ENCODE measurements at places on chromosomes 12 and 14.

GRCh38 chr12:101828463-101829196 is 2.1 kb downstream of the GNPTAB start:
- DNase-seq: no peak

GRCh38 chr12:92030618-92031017 is 115.0 kb downstream of the BTG1 start:
- no peak for DNase-seq

DNA sequence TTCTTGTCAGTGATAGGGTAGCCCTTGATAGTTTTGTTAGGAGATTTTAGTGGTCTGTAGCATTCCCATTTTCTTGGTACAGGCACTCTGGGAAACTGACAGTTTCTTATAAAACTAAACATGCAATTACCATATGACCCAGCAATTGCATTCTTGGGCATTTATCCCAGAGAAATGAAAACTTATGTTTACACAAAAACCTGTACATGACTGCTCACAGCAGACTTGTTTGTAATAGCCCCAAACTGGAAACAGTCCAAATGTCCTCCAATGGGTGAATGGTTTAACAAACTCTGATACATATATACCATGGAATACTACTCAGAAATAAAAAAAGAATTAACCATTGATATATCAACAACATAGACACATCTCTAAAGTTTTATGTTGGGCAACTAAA is 75.5 kb downstream of the BORCS5 start:
- no peak for DNase-seq

DNA sequence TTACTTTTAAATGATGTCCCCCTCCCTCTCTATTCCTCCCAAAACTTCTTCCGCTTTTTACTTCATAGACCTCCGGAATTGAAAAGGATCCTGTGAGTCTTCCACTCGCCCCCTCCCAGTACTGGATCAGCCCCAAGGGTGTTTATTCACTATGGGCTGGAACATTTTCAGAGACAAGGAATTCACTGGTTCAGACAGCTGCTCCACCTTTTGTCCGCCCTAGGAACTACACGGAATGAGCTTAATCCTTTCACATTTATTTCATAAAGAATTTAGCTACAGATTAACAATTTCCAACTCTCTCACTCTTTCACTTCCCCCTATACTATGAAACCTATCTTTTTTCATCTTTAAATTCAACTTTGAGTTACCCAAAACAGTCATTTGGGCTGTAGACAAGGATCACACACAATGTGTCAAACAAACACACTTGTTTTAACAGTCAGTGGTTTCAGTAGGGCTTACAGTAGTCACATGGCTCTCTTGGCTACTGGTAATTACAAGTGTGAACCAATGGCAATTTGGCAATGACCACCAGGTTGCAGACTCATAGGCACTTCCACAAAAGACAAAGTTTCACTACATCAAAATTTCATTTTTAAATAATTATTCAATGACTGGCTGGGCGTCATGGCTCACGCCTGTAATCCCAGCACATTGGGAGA is 20.6 kb downstream of the CNIH1 start:
- no peak for DNase-seq

GRCh38 chr12:105659355-105660075 is 329.0 kb downstream of the C12orf75 start:
- no peak for DNase-seq

- no peak for DNase-seq
These were observed 483 bp downstream of the POC1B start for GRCh38 chr12:89525305-89525823.

- no peak for DNase-seq
These were observed 737 bp upstream of the TEX52 start for GRCh38 chr12:2857576-2857975.

GRCh38 chr12:28497889-28498411 is 307.7 kb downstream of the CCDC91 start:
- DNase-seq: peak; percentile 17

- no peak for DNase-seq
These were observed 105.4 kb downstream of the TTC8 start for GRCh38 chr14:88929656-88930436.

GRCh38 chr14:56744016-56744415 is 66.3 kb downstream of the OTX2 start:
- DNase-seq: no peak

DNA sequence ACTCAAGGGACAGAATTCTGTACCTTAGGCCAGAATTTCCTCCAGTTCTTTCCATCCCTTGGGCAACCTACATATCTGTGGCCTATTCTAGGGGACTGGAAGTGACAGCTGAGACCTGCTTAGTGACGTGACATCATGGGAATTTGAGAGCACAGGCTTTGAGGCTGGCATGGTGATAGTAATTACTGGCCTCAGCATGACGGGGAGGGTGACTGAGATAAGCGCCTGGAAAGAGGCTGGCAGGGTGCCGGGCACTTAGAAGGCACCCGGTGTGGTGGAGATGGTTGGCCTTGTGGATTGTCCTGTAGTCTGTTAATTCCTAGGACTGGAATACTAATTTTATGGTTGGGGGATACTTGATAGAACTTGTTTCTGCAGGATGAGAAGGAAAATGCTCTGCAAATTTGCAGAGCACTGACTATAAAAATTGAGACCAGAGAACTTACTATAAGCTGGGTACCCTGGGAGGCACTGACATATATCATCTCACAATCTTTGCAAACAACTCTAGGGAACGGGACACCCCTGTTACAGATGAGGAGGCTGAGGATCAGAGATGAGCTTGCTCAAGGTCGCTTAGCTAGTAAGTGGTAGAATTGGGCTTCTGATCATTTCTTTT is 42.2 kb upstream of the TBX3 start:
- DNase-seq: no peak

DNA sequence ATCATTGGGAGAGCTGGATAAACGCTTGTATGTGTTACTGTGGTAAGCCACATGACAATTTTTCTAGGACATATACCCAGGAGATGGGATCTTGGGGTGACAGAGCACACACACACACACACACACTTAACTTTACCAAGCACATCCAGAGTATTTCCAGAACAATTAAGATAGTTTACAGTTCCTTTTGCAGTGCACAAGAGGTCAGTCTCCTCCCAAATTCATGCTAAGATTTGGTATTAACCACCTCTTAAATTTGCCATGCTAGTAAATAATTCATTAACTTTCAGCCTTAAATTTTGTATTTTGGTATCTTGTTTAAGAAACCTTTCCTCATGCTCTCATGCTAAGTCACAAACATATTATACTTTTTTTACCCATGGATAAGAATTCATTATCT is 33.9 kb upstream of the LIMA1 start:
- no peak for DNase-seq

GRCh38 chr14:58171090-58171489 is 19.1 kb upstream of the ARMH4 start:
- DNase-seq: peak; percentile 54

- no peak for DNase-seq
These were observed 7.5 kb downstream of the ITPR2 start for GRCh38 chr12:26825459-26826016.

DNA sequence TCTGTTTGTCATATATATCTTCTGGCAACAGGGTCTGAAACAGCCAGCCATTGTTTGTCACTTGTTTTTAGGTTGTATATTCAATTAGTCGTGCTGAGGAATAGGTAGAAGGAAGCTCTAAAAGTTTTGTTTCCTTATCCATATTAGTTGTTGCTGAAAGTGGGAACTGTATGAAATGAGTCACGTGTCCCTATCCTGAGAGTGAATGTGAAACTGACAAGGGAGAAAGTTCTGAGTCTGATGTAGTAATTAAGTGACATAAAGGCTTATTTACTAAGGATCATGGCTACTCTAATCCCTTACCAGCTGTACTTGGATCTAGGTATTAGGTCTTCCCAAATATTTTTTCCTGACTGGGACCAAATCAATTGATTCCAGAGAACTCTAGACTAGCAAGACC is 16.4 kb downstream of the FAM234B start:
- no peak for DNase-seq

DNA sequence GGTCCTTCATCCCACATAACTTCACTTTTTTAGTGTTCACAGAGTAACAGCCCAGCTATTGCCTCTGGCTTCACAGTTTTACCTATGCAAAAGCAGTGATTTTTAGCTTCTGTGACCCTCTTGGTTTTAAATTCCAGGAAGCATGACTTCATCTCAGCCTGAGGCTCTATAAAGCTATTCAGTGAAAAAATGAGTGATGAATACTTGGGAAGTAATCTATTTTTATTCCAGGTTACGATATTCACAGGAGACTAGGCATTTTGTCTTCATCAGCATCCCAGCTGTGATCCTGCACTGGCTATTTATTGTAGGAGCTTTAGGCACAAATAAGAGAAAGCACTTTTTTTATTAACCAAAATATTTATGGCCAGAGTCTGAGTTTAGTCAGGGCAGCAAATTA is 164.8 kb downstream of the SNAPC1 start:
- DNase-seq: peak; percentile 29

- no peak for DNase-seq
These were observed 3.0 kb downstream of the SSTR1 start for GRCh38 chr14:38210587-38211216.

- no peak for DNase-seq
These were observed 125.9 kb downstream of the ALX1 start for GRCh38 chr12:85405781-85406522.

- DNase-seq: no peak
These were observed 1.2 kb downstream of the METTL1 start for GRCh38 chr12:57770734-57771133.

GRCh38 chr12:6532927-6533652 is 1.2 kb upstream of the GAPDH start:
- DNase-seq: peak; percentile 68

DNA sequence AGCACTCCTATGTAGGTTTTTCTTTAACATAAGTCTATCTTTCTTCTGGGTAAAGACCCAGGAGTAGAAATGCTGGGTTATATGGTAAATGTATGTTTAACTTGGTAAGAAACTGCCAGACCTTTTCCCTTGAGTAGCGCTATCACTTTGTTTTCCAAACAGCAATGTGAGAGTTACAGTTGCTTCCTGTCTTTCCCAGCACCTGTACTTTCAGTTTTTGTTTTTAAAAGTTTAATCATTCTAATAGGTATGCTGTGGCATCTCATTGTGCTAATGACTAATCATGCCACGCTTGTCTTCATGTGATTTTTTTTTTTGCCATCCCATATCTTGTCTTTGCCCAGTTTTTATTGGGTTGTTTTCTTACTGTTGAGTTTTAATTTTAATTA is 28.1 kb downstream of the GIT2 start:
- no peak for DNase-seq

DNA sequence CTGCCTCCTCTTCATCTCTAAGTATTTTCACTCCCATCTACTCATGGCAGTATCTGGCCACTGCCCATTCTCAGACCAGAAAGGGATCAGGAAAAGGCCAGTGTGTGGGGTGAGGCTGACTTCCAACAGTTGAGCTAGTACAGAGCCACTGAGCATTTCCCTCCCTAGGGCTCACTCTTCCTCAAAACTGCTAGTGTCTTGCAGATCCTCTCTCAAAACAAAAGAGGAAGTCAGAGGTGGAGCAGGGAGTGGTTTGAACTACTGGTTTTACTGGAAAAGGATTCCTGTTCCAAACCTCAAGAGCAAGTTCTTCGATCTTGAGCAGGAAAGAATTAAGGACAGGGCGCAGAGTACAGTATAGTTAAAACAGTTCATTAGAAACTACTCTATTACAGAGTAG is 11.7 kb upstream of the RNASE10 start:
- DNase-seq: no peak

GRCh38 chr14:33738491-33738890 is 212.4 kb downstream of the EGLN3 start:
- no peak for DNase-seq

- DNase-seq: peak; percentile 58
These were observed 40.9 kb downstream of the CCDC85C start for GRCh38 chr14:99562856-99563748.

DNA sequence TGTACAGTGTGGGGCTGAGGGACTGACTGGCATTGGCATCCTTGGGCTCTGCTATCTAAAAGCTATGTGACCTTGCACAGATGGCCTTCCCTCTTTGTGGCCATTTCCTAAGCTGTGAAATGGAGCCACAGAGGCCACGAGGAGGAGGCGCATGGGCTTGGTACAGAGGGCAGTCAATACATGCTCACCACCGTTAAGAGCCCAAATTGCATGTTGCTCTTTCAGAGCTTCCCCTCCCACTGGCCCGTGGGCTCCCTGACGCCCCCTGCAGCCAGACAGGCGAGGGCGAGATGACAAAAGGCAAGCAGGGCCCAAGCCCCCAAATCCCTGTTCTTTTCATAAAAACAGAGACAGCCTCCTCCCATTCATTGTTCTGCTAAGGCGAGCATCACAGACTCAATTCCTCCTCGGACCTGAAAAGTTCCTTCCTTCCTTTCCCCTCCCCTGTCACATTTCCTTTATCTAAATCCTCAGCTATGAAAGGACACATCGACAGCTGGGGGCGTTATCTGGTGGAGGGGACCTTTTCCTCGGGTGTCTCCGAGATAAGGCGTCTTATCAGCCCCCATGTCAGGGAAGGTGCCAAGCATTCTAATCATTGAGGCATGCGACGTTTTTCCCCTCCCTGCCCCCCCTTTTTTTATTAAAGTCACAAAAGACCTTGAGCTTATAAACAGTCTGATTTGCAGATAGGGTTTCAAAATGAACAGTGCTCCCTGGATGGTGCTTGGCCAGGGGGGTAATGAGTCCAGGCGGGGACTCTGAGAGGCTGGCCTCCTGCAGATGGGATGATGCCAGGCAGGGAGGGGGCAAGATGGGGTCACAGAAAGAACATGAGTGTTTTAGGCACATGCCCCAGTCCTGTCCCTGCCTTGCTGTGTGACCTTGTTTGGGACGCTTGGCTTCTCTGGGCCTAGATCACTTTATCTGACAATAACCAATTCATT is 26.4 kb downstream of the FAM222A start:
- no peak for DNase-seq

GRCh38 chr14:84826294-84826693 is 703.6 kb upstream of the FLRT2 start:
- DNase-seq: no peak

DNA sequence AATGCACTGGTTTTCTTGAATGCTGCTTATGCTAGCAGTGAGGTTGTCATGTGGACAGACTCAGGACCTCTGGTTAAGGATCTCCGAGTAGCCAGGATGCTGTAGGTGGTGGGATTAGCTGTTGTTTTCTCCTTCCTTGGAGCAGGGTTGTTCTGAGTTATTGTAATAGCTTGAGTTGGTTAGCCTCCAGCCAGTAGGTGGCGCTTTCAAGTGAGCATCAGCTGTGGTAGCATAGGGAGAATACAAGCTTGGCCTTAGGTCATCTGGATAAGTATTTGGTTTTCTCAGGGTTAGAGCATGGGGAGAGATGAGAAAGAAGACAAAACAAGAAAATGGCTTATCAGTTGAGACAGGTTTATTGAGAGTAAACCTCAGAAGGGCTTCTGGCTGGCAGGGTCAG is 299.7 kb upstream of the FBXO33 start:
- no peak for DNase-seq

- peak; percentile 58 for DNase-seq
These were observed 460.9 kb upstream of the SYT1 start for GRCh38 chr12:78403681-78404080.

DNA sequence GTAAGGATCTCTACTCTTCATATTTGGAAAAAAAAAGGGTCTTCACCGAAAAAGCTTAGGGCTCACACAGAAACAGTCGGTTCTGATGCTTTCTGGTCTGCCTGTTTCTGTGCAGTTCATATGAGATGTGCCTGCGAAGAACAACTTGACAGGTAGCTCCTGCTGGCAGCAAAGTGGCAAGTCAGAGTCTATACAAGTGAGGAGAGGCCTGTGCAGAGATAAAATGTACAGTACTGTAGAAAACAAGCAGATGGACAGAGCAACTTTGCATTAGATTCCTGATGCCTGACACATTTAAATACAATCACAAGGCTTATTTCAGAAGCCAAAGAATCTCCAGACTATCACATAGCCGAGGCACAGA is 936.0 kb downstream of the DIO2 start:
- no peak for DNase-seq

GRCh38 chr12:54053003-54053750 is 458 bp upstream of the HOXC4 start:
- DNase-seq: no peak
